ENCODE measurements at places on chromosomes 11 and 22. TPM values are rescaled to one million over a fixed set of nuclear protein-coding genes. Genes with fewer than 3 reads are reported as not detected.

The TYR gene
- not detected for total RNA-seq

The GRIK4 gene
- total RNA-seq = not detected

The LDHAL6A gene
- total RNA-seq = not detected

The PIWIL4 gene
- 0.76 TPM for total RNA-seq

The DEPDC7 gene
- total RNA-seq = under 0.01 TPM

The KDM4E gene
- not detected for total RNA-seq

The HTR3A gene
- total RNA-seq = not detected

The TEX12 gene
- total RNA-seq = not detected

The UBQLNL gene
- total RNA-seq = not detected

The CHRDL2 gene
- 0.26 TPM for total RNA-seq

The SGSM1 gene
- total RNA-seq = 4.1 TPM

The PRG3 gene
- total RNA-seq = not detected

The OR5B21 gene
- total RNA-seq = not detected

The OVOL1 gene
- total RNA-seq = not detected

The TMEM132A gene
- 101 TPM for total RNA-seq

The UCP2 gene
- 3.7 TPM for total RNA-seq

The FGF4 gene
- not detected for total RNA-seq

The LMNTD2 gene
- total RNA-seq = 0.90 TPM

The TTC36 gene
- total RNA-seq = 0.76 TPM

The APOA5 gene
- total RNA-seq = not detected

The OR10A2 gene
- total RNA-seq = not detected

The C22orf15 gene
- total RNA-seq = 0.38 TPM

The FAM76B gene
- 18.1 TPM for total RNA-seq

The SLC17A6 gene
- total RNA-seq = not detected

The TIMM10B gene
- 21.4 TPM for total RNA-seq

The MUC2 gene
- total RNA-seq = not detected

The UBXN1 gene
- 148 TPM for total RNA-seq

The GGT5 gene
- total RNA-seq = 8.5 TPM

The OR9I1 gene
- not detected for total RNA-seq

The ADM2 gene
- total RNA-seq = 0.25 TPM

The NRXN2 gene
- not detected for total RNA-seq

The APOL5 gene
- total RNA-seq = not detected

The OR6A2 gene
- total RNA-seq = 0.25 TPM

The CBLIF gene
- not detected for total RNA-seq

The UCP3 gene
- 0.38 TPM for total RNA-seq

The GRM5 gene
- total RNA-seq = under 0.01 TPM

The C11orf97 gene
- total RNA-seq = not detected

The HBE1 gene
- not detected for total RNA-seq

All from dermis microvascular lymphatic vessel endothelial cell (primary cell).